ENCODE measurements at places on chromosomes 1 and 21.

DNA sequence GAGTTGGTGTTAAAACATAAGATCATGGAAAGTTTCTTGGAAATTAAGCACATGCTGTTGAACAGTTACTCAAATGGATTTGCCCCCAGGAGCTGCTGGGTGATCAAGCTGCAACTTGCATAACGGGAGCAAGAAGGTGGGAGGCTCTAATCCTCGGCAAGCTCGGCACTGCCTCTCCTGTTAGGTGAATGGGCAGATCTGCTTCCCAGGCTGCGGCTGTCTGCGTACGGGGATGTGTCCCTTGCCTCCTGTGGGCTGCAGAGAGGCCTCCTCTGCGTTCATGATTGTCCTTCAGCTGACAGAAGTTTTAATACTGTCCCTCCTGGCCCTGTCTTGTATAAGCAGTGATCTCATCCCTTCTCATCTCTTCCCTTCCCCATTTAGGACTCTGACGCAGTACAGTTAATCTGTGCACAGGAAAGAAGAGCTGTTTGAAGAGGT is 36.7 kb downstream of the ATP1A1 start:
- DNase-seq: no peak

- DNase-seq: no peak
Observed at GRCh38 chr21:46205166-46205565, 20.9 kb upstream of the SPATC1L start.

DNA sequence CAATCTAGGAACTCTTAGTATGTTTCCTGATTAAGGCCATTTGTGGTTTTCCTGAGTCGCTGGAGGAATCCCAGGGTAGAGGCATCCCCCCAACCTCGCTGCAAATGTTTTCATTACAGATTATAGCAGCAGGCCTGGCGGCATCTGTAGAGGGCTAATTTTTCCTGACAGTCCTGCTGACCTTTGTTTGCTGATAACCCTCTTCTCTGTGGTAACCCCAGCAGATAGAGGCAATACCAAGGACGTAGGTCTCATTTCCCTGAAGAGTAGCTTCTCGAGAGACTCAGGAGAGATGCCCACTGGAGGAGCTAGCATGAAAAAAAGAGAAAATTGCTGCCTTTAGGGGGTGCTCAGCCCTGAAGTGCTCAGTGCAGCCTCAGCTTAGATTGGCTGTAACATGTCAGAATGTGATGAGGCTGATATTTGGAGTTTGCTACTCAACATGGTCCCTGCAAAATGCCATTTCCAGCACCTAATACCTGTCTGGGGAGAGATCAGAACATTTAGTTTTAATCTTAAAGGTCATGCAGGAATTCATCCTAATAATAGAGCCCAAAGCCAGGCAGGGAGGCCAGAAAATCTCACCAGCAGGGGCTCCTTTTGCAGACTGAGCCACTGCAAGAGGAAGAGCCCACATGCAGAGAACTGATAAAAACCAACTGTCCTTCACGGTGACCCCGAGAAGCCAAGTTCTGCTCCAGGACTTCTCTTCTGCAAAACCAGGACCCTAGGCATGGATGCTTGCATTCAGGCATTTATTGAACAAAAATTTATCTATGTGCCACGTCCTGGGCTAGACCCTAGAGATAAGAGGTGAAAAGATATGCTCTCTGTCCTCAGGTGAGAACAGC is 184.5 kb downstream of the KAZN start:
- peak; percentile 43 for DNase-seq

DNA sequence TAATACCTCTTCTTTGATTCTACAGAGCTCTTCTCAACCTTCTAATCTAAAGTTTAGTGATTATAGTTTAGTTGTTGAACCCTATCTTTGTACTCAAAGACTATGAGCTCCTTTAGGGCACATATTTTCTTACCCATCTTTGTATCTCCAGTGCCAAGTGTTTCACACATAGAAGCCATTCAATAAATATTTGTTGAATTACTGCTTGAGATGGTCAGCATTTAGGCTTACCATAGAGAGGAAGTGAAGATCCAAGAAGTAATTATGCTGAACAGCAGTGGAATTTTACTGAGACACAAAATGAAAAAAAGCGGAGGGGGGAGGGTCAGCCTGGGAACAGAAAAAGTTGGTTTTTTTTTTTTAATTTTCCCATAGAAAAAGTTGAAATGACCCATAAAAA is 21.9 kb downstream of the PIK3R3 start:
- no peak for DNase-seq

DNA sequence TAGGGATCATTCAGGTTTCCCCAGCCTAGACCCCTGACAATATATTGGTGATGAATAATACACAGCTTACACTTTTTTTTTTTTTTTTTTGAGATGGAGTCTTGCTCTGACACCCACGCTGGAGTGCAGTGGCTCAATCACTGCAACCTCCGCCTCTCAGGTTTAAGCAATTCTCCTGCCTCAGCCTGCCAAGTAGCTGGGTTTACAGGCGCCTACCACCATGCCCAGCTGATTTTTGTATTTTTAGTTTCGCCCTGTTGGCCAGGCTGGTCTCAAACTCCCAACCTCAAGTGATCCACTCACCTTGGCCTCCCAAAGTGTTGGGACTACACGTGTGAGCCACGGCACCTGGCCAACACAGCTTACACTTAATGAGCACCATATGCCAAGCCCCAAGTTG is 7.2 kb downstream of the VASH2 start:
- DNase-seq: no peak

DNA sequence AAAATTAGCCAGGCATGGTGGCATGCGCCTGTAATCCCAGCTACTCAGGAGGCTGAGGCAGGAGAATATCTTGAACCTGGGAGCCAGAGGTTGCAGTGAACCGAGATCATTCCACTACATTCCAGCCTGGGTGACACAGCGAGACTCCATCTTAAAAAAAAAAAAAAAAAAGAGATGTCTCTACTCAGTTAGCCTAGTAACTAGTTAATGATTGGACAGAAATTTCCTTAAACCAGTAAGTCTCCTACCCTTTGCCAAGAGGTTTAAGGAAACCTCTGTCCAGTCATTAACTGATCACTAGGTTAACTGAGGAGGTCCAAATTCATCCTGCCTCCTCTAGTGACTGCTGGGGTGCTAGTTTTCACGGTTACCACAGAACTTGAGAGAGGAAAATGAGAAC is 143.9 kb upstream of the UBE2U start:
- DNase-seq: no peak

GRCh38 chr1:6090288-6090687 is 44.6 kb downstream of the KCNAB2 start:
- no peak for DNase-seq

GRCh38 chr1:102919659-102920058 is 188.7 kb downstream of the COL11A1 start:
- no peak for DNase-seq

- no peak for DNase-seq
Observed at GRCh38 chr1:77310924-77311323, 29.1 kb downstream of the AK5 start.

DNA sequence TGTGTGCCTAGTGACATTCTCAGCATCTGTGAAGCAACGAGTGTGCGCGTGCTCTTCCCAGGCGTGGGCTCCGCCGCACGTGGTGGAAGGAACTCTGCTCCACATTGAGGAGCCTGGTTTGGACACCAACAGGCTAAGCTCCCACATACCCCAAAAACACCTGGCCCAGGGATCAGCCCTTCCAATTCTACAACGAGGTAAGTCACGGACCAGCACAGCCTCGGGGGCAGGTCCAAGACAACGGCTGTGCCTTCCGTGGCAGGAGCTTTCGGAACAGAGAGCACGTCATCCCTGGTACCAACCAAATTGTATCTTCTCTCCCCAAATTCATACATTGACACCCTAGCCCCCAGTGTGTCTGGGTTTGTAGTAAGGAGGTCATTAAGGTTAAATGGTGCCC is 27.2 kb upstream of the PDE9A start:
- DNase-seq: no peak

- no peak for DNase-seq
Observed at GRCh38 chr1:234149217-234149616, 224.0 kb upstream of the COA6 start.

DNA sequence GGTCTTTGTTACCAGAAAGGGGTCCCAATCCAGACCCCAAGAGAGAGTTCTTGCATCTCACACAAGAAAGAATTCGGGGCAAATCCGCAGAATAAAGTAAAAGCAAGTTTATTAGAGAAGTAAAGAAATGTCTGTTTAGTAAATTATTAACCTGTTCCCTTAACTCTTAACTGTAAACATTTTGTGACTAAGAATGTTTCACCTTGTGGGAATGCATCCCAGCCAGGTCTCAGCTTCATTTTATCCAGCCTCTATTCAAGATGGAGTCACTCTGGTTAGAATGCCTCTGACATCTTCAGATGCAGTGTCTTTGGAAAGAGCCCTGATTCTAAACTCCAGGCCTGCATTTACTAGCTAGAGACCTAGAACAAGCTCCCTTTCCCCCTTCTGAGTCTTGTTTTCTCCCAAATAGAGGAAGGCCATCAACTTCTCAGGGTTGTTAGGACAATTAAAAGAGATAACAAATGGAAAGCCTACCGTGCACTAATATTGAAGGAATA is 4.5 kb upstream of the FABP3 start:
- no peak for DNase-seq

GRCh38 chr1:118902711-118903191 is 85.4 kb downstream of the TBX15 start:
- no peak for DNase-seq

GRCh38 chr1:178450871-178451270 is 45.9 kb downstream of the CLEC20A start:
- DNase-seq: no peak

GRCh38 chr1:164021813-164022212 is 537.2 kb upstream of the PBX1 start:
- no peak for DNase-seq

DNA sequence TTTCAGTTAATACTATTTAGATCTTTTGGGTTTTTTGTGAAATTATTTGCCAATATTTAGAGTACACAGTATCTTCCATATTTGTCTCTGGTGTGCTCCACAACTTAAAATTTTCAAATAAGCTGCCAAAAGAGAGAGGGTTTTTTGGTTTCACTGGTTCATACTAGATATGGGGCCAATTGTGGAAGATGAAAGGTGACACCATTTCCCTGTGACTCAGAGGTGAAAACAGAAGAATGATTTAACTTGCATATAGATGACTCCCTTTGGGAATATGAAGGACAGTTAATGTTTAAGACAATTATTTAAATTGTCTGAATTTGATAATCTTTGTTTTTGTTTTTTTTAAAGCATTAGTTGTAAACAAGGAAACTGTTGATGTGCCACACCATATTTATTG is 37.5 kb downstream of the IVNS1ABP start:
- DNase-seq: no peak

DNA sequence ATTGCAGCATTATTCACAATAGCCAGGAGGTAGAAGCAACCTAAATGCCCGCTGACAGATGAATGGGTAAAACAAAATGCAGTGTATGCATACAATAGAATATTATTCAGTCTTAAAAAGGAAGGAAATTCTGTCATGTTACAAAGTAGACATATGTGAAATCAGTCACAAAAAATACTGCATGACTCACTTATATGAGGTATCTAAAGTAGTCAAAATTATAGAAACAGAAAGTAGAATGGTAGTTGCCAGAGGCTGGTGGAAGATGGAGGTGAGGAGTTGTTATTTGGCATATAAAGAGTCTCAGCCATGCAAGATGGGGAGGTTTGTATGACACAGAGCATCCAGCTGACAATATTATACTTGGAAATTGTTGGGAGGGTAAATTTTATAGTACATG is 43.0 kb upstream of the EGLN1 start:
- DNase-seq: no peak

- DNase-seq: no peak
Observed at GRCh38 chr1:8213676-8214075, 104.2 kb upstream of the SLC45A1 start.

GRCh38 chr1:239803781-239804180 is 287.9 kb upstream of the FMN2 start:
- peak; percentile 44 for DNase-seq

- no peak for DNase-seq
Observed at GRCh38 chr1:41294216-41294615, 52.1 kb upstream of the SCMH1 start.

DNA sequence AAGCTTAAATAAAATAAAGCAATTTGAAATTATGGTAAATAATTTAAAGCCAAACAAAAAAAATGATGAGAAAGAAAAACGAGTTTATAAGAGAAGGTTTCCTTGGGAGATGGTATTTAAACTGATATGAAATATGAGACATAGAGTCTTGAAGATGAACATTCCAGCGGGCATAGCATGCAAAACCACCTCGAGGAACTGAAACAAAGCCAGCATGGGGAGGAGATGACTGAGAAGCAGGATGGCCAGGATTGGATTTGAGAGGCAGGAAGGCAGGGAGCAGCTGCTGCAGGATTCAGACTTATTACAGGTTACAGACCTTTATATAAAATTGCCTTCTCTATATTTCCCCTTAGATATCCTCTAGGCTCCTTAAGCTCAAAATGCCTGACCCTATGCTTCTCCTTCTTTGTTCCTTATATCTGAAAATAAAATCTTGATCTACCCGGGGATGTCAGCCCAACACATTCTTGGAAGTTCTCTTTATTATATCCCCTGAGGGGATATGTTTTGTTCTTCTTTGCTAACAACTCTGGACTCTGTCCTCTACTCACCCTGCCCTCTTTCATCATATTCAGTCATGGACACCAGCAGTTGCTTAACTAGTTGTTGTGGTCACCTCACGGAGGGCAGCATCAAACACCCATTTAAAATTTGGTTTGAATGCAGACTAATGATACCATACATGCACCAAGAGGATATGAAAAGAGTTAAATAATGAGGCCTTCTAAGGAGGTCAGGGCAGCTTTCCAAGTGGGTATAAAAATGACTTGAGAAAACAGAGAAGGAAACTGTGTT is 719.1 kb upstream of the B3GALT2 start:
- no peak for DNase-seq

DNA sequence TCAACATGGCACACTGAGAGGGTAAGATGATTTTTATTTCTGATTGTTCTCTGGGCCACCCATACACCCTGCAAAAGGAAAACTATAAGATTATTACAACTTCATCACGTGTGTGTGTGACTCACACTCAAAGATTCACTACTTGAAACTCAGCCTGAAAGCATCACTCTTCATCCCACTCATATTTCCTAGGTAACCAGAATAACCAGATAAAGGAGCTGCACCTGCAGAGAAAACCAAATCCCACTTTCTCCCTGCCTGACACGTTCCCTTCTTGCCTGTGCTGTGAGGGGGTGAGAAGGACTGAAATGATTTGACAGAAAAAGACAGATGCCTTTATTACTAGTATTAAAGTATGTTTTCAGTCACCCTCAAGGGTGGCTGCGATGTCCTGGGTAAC is 131.6 kb downstream of the TGFBR3 start:
- no peak for DNase-seq

- no peak for DNase-seq
Observed at GRCh38 chr1:19467199-19468187, 17.8 kb downstream of the CAPZB start.

- DNase-seq: no peak
Observed at GRCh38 chr1:64983110-64983509, 16.8 kb upstream of the JAK1 start.

DNA sequence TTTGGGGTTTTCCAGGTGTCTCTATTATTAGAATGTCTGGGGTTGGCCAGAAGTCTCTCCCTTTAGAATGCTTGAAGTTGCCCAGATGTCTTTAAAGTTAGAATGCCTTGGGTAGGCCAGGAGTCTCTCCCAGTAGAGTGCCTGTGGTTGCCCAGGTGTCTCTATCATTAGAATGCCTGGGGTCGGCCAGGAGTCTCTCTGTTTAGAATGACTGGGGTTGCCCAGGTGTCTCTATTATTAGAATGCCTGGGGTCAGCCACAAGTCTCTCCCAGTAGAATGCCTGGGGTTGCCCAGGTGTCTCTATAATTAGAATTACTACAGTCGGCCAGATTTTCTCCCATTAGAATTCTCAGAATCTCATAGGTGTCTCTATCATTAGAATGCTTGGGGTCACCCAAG is 55.2 kb downstream of the RNF187 start:
- no peak for DNase-seq
